ENCODE measurements at places on chromosomes 2 and 18.
A peak's percentile ranks its signal among the peaks of the same experiment; 100 is the strongest.

DNA sequence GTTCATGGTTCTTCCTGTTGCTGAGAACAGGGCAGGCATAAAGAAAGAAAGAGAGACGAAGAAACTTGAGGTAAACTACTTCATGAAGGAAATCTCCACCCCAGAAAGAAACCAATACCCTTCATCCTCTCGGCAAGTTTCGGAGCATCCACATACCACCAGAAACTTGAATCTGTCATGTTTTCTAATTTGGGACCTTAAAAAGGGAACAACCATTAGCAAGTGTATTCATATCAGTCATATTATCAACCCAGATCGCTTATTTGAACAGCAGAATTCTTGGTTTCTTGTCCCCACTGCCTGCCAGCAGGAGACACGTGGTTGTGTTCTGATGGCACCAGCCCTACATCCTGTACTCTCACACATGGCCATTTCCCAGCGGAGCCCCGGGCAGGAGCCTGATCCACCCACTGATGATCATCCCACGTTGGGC, 53.2 kb upstream of the FZD7 start:
- no peak for DNase-seq

DNA sequence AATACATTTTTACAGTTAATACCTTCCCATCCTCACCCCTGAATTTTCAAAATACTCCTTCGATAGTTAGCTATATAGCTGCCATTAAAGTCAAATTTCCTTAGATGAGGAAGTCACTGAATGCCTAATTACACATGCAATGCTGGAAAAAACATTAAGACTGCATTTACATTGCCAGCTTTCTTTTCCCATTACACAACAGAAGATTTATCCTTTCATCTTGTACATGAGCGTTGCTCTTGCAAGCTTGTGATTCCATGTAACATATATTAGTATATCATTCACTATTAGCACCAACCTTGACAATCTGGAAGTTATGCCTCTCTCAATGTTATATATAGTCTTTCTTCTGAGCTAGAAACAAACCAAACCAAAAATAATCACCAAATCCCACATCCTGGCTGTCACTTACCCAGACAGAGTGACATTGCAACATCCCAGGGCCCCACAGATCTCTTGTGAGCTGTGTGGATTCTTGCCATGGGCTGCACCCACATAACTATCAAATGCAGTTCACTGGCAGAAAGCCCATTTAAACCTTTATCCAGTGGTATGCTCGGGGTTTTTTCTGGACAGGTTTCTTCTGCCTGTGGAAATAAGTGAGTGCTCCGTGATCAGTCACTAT, 79.2 kb upstream of the PAPOLG start:
- no peak for DNase-seq

- DNase-seq: no peak
Observed at GRCh38 chr18:33757037-33757436, 179.0 kb downstream of the ASXL3 start.

DNA sequence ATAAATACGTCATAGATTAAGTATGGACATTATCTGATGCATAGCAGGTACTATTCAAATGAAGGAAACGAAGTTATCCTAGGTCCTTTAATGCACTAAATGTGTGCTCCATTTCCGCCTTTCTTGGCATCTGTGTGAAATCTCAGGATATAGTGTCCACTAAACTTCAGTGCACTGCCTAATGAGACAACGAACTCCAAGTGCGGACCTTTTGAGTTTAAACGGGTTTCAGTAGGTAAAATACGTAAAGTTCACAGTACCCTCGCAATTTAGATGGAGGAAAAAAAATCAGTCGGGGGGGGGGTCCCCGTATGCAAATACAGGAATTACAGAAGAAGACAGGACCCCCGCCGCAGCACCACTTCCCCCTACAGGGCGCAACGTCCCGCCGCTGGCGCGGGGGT, 729 bp upstream of the REL start:
- no peak for DNase-seq

DNA sequence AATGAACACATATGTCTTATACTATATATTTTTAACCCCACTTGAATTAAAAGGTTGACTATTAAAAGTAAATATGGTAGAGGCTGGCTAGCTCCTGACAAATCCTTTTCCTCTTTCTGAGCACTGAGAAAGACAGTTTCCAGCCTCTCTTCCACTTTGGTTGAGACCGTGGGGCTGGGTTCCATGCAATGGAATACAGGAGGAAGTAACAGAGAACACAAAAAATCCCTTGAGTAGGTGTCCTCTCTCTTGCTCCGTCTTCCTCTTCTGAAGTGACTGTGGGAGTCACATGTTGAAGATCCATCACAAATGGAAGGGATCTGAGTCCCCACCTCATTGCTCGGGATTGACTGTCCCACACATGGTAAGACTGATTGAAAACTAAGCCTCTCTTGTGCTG, 36.6 kb upstream of the SIGLEC15 start:
- DNase-seq: peak; percentile 83

DNA sequence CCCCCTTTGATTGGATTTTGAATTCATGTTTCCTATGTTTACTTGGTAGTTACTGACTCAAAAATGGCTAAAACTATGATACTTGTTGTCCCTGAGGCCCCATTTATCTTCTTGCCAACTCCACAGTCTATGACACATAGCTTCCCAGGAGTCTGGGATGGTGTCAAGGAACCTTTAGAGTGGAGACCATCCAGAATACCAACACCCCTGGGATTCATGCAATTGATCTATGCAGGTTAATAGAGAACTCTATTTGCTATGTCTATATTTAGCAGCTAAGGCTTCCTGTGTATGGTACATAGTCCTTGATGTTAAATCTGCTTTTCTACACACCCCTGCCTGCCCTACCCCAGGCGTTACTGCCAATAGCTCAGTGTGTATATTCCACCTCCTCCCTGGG, 218.5 kb upstream of the HDAC4 start:
- DNase-seq: no peak

DNA sequence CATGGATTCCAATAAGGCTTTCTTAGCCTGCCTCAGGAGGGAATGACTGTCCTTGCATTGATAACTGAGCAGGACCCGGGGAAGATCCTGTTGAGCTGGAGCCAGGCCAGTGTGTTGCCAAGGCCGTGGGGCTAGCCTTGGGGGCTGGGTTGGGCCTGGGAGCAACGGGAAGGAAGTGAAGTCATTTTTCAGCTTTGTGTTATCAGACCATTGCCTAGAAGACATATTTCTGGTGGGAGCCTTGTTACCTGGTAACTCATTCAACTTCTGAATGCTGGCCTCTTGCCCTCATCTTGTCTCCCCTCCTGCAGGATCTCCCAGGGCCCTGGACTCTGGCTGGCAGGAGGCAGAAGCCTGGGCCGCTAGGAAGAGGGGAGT, 92.7 kb upstream of the MGAT5 start:
- DNase-seq: peak; percentile 63

- DNase-seq: peak; percentile 76
Observed at GRCh38 chr18:6414118-6414722, 491 bp downstream of the L3MBTL4 start.

- no peak for DNase-seq
Observed at GRCh38 chr2:60383401-60384143, 169.9 kb downstream of the BCL11A start.

- DNase-seq: no peak
Observed at GRCh38 chr2:10047616-10048500, 4.5 kb downstream of the KLF11 start.

DNA sequence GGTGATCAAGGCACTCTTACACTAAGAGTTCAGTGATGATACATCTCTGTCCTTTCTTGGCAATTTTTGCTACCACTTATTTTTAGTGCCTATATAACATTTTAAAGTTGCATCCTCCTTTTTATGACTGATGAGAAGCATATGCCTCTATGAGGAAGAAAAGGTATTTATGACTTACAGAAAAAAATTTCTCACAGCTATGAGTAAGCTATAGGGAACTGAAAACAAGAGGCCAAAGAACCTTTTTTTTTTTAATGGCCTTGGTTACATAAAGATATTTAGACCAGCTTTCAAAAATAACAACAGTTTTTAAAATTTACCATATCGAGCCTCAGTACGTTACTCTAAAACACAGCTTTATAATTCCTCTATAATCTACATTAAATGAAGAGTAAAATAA, 21.3 kb downstream of the MBD5 start:
- DNase-seq: peak; percentile 58

DNA sequence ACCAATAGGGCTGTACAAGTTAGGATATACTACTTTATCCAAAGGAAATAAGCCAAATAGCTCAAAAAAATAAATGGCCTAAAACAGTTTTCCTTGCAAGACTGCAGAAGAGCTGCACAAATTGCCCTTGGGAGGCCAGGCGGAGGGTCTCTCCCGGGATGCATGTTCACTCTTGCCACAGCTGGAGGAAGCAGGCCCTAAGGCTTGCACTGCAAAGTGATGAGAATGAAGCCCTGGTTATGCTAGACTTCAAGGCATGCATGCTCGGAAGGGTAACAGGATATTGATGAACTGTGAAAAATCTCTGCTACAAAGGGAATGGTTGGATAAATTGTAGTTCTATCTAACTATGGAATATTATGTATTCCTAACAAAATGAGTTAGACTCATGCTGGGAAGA, 27.5 kb upstream of the LDLRAD4 start:
- DNase-seq: no peak

GRCh38 chr2:167925758-167926157, 321.6 kb downstream of the STK39 start:
- DNase-seq: no peak

DNA sequence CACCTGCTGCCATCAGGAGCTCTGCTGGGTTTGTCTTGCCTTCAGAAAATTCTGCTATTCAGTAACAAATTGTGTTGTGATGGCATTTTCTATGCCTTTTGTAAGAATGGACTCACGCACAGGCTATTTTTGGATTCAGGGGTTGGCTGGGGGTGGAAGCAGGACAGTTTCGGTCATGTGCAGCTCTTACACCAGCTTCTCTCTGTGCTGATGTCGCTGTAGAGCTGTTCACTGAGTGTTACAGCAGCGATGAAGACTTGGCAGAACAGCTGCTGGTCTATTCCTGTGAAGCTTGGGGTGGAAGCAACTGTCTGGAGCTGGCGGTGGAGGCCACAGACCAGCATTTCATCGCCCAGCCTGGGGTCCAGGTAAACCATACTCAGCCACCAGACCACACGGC, 49.2 kb downstream of the TRPM8 start:
- peak; percentile 21 for DNase-seq

- peak; percentile 73 for DNase-seq
Observed at GRCh38 chr18:63236921-63237846, 82.4 kb downstream of the BCL2 start.

GRCh38 chr2:111896576-111896975, 1.8 kb upstream of the MERTK start:
- DNase-seq: peak; percentile 31

- no peak for DNase-seq
Observed at GRCh38 chr2:239444626-239445577, 44.1 kb upstream of the HDAC4 start.

GRCh38 chr2:84959566-84960506, 11.1 kb upstream of the KCMF1 start:
- DNase-seq: no peak

GRCh38 chr2:166984797-166985196, 96.5 kb downstream of the XIRP2 start:
- DNase-seq: no peak

DNA sequence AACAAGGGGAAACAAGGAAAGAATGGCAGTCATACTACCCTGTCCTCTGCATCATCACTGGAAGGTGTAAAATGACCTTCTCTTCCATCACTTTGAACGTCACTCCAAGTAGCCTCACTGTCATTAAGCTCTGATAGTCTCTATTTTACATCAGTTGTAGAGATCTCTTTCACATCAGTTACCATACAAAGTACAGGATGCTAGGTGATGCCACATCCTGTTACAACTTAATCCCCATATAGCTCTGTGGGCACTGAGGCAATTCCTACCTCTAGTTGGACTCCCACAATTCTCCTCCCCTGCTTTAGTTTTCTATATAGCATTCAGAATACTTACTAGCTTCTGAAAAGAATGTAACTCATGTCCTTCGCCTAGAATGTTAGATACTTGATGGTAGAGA, 55.1 kb upstream of the TTC27 start:
- no peak for DNase-seq

- no peak for DNase-seq
Observed at GRCh38 chr2:178718283-178718682, 88.9 kb downstream of the TTN start.

GRCh38 chr2:28730641-28731146, 20.9 kb upstream of the PPP1CB start:
- DNase-seq: no peak
